ENCODE measurements at places on chromosomes 16 and 17.
A peak's percentile ranks its signal among the peaks of the same experiment; 100 is the strongest.

- no peak for DNase-seq
Observed at GRCh38 chr16:23877107-23878070, 41.6 kb downstream of the PRKCB start.

DNA sequence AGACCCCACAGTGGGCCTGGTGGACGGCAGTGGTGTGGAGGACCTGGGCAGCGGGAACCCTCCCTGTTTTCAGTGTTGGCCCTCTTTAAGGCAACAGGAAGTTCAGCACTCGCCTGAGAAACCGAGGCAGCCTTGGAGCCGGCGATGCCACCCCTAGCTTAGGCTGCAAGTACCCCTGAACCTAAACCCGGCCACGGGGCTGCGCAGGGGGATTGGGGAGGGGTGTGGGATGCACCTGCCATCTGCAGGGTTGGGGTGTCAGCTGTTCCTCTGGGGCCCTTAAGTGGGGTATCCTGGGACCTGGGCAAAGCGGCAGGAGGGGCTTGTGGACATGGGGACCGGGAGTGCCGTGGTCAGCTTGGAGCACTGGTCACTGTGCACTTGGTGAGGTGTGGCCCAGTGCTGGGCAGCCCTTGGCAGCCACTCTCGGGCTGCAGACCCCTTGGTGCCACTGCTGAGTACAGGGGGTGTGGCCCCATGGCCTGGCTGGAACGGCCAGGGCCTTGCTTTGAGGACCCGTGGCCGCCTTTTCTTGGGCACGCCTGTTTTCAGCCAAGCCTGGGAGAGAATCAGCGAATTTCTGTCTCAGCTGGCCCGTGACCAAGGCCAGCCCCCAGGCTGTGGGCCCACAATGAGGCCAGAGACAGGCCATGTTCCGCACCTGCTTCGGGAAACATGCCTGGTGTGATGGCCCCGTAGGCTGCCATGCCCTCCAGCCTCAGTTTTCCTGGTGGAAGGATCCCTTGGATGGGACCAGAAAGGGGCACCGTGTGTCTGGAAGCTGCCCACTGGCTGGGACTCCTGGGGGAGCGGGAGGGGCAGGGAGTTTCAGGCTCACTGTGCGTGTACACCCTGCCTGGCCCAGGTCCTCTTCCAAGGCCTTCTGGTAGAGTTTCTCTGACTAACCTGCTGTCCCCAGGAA lies 4.1 kb upstream of the SLC25A10 start:
- DNase-seq: no peak

- DNase-seq: peak; percentile 41
Observed at GRCh38 chr17:81869221-81870130, 1.7 kb downstream of the ARHGDIA start.

- no peak for DNase-seq
Observed at GRCh38 chr16:46618516-46618915, 2.7 kb downstream of the SHCBP1 start.

DNA sequence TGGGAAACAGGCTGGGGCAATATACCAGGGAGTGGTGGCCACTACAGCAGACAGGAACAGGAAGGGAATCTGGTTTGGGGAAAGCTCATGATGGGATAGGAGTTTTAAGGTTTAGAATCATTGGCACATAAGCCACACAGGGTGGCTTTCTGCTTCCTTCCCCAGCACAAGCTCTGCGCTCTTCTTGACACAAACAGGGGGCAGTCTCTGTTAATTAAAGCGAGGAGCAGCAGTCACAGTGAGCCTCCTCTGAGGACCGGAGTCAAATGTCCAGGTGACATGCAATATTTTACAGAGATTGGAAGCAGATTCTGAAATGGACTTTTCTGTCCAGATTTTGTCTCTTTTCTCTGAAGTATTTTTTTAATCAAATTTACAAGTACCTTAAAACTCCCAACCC lies 2.8 kb upstream of the SHISA9 start:
- no peak for DNase-seq

DNA sequence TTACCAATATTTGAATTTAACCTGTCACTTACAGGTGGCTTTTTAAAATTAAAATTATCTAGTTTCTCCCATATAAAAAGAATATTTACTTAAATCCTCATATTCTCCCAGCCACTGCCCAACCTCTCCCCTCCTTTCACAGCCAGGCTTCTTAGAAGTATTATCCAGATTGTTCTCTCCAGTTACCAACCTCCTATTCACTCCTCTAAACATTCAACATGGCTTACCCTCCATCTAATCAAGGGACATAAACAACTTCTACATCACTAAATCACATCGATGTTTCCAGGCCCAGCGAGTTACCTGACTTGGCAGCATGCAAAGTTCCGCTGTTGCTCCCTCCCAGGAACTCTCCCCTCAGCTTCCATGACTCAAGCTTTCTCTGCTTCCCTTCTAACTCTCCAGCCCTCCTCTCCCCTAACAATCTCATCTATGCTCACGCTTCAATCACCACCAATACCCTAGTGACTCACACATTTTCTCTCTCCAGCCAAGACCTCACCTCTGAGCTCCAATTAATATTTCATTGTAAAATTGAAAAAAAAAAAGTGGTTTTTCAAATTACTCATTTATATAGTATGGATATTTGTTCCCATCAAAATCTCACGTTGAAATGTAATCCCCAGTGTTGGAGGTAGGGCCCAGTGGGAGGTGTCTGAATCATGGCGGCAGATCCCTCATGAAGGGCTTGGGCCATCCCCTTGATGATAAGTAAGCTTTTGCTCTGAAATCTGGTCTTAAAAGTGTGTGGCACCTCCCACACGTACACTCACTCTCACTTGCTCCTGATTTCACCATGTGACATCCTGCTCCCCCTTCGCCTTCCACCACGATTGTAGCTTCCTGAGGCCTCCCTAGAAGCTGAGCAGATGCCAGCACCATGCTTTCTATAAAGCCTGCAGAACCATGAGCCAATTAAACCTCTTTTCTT lies 88.5 kb downstream of the HELZ start:
- no peak for DNase-seq

- DNase-seq: no peak
Observed at GRCh38 chr17:44132275-44132821, 8.9 kb upstream of the HDAC5 start.

DNA sequence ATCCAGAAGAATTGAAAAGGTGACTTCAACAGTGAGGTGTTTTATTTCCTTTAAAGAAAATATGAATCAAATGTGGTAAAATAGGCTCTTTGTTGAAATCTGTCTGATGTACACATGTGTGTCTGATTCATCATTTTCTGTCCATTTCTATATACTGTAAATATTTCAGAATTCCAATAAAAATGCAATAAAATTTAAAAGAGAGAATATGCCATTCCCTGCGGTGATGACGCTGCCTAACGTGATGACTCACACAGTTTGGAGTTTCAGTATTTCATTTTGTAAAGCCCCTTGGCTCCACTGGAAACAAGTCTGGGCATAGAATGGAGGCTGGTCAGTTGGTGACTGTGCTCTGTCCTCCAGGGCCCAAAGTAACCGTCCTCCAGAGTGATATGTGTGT lies 482.5 kb upstream of the CDH5 start:
- DNase-seq: no peak

GRCh38 chr17:61411261-61412142 lies 11.9 kb downstream of the TBX2 start:
- DNase-seq: no peak

- no peak for DNase-seq
Observed at GRCh38 chr17:1714427-1714979, 4.3 kb upstream of the TLCD2 start.

DNA sequence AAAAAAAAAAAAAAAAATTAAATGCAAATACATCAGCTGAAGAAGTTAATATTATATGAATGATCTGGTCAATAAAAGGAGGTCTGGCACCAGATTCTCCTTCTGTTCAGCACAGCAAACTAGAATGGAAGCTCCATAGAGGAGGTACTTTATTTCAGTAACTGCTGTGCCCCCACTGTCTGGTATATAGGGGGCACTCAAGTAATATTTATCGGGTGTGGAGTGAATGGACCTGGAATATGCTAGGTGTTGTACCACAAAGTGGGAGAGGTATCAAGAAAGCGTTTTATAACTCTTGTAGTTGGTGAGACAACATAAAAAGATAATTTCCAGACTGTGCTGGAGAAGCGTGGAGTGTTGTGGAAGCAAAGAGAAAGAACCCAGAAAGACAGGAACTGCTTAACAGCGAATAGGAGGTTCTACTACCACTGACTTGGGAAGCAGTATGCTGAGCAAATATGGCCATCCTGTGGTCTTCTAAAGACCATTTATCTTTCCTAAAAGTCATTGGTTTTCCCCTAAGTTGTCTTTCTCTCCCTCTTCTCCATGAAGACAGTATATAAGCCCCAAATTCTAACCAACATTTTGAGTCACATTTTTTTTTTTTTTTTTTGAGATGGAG lies 12.2 kb upstream of the PRKCA start:
- peak; percentile 29 for DNase-seq

- no peak for DNase-seq
Observed at GRCh38 chr17:1053661-1054360, 56.9 kb downstream of the TIMM22 start.

DNA sequence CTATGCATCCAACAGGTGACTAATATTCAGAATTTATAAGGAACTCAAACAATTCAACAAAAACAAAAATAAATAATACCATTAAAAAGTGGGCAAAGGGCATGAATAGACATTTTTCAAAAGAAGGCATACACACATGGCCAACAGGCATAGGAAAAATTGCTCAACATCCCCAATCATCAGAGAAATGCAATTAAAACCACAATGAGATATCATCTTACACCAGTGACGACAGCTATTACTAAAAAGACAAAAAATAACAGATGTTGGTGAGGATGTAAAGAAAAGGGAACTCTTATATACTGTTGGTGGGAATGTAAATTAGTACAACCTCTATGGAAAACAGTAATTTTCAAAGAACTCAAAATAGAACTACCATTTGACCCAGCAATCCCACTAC lies 250.4 kb upstream of the N4BP1 start:
- DNase-seq: no peak
